Head of caudate nucleus (tissue), 42 donors: ENCODE measurements at places on chromosomes 5 and 9.

- DNase-seq, result no peak
These were observed 419.4 kb upstream of the CLINT1 start for GRCh38 chr5:158278216-158278925.

DNA sequence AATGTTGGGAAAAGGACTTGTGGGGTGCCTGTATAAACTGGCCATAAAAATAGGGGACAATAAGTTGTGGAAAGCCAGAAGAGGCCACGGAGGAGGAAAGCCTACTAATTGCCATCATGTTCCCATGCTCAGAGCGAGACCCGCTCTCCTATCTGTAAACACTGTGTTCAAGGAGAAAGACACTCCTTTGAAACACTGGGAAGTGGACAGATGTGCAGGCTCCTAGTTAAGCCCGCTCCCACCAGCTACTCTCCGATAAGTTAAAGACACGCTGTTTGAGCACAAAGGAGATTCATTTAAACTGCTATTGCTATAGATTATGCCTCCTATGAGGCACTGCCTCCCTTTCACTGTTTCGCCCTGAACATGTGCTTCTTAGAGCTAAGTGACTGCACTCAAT is 9.3 kb downstream of the CRAT start:
- no peak for DNase-seq

DNA sequence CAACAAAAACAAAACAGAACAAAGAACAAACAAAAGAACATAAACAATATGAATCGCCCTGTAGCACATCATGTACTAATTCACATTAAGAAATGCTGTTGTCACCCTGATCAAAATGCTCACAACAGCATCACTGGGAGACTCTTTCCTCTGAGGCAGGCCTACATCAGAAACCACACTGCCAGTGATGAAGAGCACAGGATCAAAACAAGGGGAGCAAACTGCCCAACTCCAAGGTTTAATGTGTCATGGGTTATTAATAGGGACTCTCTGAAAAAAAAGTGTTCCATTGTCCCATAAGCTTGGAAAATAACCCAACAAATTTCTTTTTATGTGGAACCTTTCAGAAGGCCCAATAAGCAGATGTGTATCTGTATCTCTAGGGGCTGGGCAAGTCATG is 74.2 kb downstream of the PTPN3 start:
- no peak for DNase-seq

DNA sequence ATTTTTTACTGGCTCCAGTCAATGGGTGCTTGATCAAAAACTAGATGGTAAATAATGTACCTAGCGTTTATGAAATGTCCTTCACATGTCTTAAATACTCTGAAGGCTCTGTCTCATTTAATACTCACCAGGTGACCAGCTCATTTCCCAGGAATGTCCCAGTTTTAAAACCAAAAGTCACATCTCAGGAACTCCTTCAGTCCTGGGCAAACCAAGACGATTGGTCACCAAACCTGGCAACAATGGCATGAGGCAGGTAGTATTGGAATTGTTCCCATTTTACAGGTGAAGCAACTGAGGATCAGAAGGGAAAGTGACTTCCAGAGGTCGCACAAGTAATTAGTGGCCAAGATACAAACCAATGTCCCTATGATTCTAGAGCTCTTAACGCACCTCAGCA is 27.7 kb downstream of the SMIM23 start:
- DNase-seq, result no peak

- no peak for DNase-seq
These were observed 72.2 kb downstream of the SNX18 start for GRCh38 chr5:54589786-54590185.

DNA sequence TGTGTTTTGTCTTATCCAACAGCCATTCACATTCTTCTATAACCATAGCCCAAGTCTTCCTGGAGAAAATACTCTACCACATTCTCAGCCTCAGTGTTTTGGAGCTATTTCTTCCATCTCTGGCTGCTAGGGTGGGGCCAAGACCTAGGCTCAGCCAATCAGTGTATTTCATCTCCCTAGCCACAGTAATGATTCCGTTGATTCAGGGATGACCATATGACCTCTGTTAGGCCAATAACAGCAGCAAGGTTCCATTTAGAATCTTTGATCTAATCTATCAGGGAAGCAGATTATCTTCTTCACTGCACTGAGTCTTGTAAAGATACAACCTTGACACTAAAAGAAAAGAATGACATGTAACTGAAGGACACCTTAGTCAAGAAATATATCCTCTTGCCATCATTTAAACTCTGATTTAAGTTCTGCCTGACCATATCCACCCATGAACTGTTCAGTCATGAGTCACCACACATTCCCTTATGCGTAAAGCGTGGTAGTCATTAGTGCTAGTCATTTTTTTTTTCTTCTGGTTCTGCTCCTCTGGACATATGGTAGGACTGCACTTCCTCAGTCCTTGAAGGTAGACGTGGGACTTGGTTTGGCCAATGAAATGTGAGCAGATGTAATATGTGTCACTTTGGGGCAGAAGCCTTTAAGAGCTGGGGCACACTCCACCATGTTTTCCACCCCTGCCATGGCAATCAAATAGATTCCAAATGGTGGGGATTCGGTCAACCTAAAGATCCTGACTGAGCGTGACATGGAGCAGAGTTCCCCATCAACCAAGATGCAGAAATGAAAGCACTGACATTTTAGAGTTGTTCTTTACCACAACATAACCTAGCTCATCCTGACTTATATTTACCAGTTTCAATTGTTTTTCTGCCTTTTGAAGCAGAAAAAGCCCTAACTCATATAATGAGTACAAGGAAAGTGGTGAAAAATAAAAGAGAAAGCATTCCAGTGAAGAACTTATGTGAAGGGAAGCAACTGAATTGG is 12.7 kb upstream of the PRELID2 start:
- no peak for DNase-seq

DNA sequence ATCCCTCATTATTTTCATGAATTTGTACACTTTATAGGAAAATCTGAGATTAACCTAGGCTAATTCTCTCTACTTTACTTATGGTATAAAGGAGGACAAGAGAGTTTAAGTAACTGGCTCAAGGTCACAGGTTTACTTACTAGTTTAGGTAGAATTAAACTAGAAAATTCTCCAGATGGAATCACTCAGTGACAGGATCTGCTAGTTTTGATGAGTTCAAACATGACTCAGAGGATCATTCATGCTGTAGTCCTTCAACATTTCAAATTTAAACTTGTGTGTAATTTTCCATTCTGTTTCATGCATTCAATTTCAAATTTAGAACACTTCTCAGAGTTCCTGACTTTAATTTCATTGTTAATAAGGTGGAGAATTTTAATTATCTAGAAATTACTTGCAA is 485.7 kb upstream of the TUSC1 start:
- no peak for DNase-seq

DNA sequence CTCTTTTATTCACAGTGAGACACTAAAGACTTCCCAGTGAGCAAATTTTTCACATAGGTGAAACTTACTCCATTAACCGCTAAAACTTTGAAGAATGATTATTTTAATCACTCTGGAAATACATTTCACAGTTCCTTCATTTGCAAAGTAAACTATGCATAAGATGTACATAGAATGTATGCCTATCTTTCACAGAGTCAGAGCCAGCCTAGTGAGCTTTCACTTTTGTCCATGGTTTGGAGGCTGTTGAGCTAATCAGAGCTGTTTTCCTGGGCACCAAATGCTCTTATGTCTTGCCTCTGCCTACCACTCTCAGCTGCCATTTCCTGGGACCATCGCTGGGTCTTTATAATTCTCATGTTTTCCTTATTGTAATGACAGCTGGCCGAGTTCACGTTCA is 67.3 kb downstream of the PDE8B start:
- no peak for DNase-seq

DNA sequence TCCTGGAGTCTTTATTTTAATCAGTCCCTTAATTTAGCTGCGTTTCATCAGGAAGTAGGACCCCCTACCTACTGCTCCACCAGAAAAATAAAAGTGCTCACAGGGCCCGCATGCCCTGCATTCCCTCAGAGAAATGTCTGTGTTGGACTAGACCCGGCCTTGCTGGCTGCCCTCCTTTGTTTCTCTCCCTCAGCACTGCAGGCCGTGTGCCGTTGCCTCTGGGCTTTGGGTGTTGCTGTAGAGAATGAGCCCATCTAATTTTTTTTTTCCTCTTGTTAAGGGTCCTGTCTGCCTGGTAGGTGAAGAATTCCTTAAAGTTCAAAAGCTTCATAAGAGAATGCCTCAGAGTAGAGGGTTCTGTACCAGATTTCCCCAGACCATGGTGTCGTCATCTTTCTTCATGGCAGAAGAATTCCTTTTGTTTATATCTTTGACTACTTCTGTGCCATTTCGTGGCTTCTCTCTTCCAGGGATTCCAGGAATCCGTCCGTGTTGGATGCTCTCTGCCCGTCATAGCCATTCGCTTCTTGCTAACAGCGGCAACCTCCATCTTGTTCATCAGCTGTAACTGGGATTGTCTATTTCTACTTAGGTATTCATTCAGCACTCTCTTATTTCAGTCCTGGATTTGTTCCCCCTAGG is 49.8 kb upstream of the ANGPTL2 start:
- DNase-seq, result no peak

GRCh38 chr5:126002222-126002897 is 420.8 kb upstream of the GRAMD2B start:
- DNase-seq, result no peak

DNA sequence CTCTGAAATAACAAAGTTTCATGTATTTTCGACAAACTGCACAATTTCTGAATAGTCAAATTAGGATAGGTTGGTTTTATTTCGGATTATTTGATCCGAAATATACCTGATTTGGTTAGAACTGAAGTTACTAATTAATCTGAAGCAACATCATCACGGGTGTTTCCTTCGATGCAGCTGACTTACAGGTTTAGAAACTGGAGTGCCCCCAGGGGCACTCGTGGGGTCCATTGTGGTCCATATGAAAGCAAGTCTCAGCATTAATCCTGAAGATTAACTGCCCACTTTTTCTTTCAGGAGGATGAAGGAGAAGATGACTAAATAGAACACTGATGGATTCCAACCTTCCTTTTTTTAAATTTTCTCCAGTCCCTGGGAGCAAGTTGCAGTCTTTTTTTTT is 5.3 kb downstream of the SET start:
- no peak for DNase-seq

- no peak for DNase-seq
These were observed 29.4 kb downstream of the SYK start for GRCh38 chr9:90830977-90831376.

- no peak for DNase-seq
These were observed 38.1 kb downstream of the ITGA1 start for GRCh38 chr5:52825826-52826225.

- DNase-seq, result no peak
These were observed 926 bp downstream of the DNAJC25 start for GRCh38 chr9:111632060-111632459.

GRCh38 chr5:150579462-150580400 is 60.7 kb upstream of the SYNPO start:
- DNase-seq, result no peak

DNA sequence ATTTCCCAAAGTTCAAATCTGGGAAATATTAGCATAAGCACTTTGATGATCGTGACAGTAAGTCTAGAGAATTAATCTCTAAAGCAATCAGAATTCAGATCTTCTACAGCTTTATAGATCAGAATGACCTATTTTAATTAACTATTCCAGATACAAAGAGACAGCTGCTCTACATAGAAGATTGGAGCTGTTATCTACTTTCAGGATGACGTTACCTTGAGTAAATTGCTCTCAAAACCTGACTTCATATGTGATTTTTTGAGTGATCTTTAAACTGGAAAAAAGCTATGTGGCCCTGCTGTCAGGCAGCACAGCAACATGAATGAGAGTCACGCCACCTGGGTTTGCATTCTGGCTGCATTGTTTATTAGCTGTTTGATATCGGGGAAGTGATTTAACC is 259.9 kb upstream of the CDH6 start:
- no peak for DNase-seq

DNA sequence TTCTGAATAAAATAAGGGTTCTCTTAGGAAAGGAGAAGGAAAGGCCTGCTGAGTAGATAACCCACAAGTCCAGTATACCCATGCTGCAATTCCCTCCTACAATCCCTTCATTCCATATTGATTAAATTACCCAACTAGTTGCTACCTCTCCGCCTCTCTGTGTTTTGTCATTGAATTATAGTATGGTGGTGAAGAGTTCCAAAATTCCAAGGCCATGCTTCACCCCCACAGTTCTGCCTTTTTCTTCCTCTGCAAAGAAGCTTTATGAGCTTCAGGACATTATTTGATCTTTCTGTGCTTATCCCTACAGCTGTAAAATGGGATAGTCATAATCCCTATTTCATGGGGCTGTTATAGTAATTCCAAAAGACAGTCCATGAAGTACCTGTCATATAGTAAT is 215.6 kb downstream of the ACTL7B start:
- DNase-seq, result no peak

GRCh38 chr5:160169326-160169725 is 50.1 kb upstream of the PWWP2A start:
- DNase-seq, result no peak

DNA sequence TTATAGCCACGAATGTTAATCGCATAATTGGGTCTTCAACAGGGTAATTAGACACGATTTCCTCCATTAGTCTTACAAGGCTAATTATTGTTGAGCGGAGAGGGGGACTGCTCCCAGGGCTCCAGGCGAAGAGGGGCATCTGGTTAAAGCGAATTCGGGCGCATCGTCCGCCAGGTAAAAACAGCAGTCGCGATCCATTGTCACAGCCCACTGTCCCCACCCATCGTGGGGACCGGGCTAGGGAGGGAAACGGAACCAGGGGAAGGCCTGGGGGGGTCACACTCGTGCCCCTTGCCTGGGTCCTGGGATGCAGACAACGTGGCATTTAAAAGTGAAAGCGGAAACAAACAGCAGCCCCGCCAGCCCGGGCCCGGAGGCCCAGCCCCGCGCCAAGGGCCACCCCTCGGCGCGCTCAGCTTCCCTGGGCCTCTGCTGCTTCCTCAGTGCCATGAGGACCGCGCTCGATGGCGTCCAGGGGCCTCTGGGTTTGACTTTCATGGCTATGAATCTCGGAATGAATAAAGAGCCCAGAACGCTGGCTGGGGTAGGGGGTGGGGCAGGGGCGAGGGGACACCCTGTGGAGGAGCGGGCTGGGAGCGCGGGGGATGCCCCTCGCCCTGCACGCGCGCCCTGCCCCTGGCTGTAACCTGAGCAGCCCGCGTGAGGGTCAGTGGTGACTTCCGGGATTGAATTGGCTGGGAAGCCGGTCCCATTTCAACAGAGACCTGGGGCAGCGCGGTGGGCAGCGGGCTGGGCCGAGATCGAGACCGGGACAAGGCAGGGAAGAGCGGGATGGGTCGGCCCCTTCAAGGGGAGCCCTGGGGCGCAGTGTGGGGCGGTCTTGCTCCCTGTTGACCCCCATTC is 99.9 kb downstream of the GTF3C4 start:
- DNase-seq, result peak; percentile 19

- DNase-seq, result no peak
These were observed 58.0 kb downstream of the FXN start for GRCh38 chr9:69093471-69094103.

DNA sequence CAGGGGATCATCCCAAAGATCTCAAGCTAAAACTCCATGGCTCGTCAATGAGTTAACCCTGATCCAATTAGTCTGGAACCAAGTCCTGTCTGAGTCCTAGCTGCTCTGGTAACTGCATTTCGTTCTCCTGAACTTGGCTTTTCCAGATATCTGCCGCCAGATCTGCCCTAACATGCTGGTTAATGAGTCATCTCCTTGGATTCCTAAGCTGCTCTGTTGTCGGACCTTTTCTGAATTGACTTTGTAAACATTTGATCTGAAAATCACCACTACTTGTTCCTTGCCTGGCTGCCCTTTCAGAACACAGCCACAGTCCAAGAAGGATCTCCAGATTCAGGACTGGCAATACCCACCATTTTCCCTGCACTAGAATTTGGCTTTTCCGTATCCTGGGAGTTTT is 473.0 kb downstream of the ZSWIM6 start:
- no peak for DNase-seq

GRCh38 chr5:110807169-110807568 is 68.4 kb downstream of the SLC25A46 start:
- DNase-seq, result no peak

GRCh38 chr5:171295299-171295698 is 13.7 kb upstream of the TLX3 start:
- no peak for DNase-seq
